SK-N-MC (cell line): ENCODE measurements at places on chromosomes 7 and 10.

GRCh38 chr7:151837285-151838042 lies 39.5 kb downstream of the PRKAG2 start:
- DNase-seq = no peak

- no peak for DNase-seq
These were observed 41.4 kb upstream of the AP5Z1 start for GRCh38 chr7:4733936-4734528.

- DNase-seq = no peak
These were observed 48.0 kb downstream of the NT5C2 start for GRCh38 chr10:103145046-103145445.

GRCh38 chr10:12130237-12130872 lies 878 bp downstream of the SEC61A2 start:
- DNase-seq = no peak

- no peak for DNase-seq
These were observed 33.5 kb downstream of the CARD11 start for GRCh38 chr7:3010161-3010560.

GRCh38 chr10:78626471-78626870 lies 442.3 kb upstream of the ZMIZ1 start:
- no peak for DNase-seq

DNA sequence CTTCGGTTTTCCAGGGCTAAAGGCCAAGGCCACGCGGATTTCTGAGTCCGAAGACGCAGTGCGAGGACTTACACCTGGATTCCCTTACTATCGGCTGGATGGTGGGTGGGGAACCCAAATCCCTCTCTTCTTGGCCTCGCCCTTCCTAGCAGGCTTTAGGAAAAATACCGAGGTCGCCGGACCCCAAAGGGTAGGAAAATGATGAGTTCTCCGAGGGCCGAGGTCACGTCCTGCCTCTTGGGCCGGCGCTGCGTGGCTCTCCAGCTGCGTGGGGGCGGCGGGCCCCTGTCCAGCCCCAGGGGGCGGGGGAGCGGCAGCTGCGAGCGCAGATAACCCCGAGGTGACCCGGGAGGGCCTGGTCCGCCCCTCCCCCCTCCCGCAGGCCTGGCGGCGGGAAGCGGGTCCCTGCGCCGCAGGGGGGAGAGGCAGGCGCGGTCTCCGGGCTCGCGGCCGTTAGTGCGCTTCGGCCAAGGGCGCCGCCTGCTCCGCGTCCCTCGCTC lies 805 bp upstream of the HMX3 start:
- DNase-seq = no peak

DNA sequence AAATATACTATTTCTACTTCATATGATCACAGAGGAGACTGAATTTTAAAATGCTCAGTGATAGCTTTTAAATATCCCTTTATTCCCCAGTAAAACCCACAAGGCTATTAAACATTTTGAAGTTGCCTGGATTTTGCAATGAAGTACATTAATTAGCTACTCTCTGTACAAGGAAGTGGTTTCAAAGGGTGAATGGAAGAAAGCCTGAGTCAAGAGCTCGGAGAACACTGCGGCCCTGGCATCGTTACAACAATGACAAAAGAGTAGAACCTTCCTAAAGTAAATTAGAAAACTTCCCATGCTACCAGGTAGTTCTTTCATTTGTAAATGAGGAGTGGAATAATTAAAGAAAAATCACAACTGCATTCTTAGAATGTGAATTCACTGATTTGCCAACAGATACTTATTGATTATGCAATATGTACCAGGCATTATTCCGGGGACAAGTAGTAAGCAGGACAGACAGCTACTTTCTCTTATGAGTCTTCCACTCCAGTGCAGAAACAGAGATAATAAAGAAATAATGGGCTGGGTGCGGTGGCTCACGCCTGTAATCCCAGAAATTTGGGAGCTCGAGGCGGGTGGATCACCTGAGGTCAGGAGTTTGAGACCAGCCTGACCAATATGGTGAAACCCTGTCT lies 63.0 kb downstream of the ZNF22 start:
- DNase-seq = no peak

DNA sequence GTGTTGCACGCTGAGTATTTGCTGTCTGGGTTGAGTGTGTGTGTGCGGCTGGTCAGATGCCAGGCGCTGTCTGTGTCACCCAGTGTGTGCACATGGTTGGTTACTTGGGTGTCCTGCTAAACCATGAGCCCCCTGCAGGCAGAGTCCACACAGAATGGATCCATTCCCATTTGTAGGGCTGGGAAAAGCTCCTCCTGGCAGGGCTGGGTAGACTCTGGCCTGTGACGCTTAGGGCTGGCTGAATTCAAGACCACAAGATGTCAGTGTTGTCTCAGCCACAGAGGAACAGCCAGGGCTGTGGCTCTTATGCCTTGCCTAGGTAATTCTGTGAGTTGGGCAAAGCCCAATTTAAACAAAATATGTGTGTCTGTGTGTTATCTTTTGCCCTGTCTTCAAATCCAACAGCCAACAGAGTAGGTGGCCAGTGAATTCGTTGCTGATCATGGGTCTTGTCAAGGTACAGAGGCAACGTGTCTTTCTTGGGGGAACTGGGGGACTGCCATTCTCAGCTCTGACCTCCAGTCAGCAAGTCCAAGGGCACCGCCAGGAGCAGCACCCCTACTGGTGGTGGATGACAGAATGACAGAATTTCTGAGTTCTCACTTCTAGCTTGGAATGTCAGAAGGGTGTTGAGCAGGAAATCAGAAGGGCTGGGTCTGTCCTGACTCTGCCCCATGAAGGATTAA lies 285.1 kb downstream of the CCSER2 start:
- no peak for DNase-seq

DNA sequence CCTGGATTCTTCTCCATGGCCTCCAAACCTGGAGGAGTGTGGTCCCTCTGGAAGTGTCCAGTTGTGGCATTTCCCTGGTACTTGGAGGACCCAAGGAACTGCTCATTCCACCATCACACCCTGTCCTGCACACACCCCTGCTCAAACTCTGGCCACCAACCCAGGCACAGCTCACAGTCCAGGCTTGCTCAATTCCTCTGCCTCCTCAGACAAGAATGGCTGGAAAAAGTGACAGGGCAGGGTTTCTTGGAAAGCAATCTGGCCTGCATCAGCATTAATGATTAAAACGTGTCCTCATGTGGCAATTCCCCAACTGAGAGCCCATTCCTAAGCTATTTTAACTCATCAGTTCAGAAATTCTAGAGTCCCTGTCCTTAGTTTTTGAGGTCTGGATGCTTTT lies 17.2 kb upstream of the TPST1 start:
- no peak for DNase-seq

- DNase-seq = no peak
These were observed 2.8 kb downstream of the EFCAB10 start for GRCh38 chr7:105578496-105578895.

DNA sequence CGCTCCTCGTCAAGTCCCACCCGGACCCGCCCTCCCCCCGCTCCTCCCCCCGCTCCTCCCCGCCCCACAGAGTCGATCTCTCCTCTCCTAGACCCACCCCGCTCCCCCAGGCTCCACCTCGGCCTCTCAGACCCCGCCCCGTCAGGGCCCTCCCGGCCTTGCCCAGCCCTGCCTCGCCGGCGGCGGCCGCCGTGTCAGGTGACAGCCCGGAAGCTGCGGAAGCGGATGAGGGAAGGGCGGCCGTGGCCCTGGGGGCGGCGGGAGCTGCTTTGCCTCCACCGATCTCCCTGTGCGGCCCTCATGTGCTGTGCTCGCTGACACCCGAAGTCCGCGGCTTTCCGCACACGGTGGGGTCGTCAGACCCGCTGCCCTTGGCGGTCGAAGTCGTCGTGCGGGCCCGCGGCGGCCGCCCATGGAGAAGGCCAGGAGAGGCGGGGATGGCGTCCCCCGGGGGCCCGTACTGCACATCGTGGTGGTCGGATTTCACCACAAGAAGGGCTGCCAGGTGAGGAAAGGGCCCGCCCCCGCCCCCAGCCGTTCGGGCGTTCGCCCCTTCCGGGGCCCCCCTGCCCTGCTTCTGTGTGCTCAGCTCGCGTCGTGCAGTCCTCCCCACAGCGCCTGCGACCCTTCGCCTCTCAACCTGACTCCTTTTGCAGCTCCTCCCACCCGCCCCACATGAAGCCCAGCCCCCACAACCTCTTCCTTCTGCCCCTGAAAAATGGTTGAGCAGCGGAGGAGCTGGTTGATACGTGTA lies at the start of gene AVL9:
Gene AVL9, plus strand, starts transcription at position 192 of the 754 bp plus-strand sequence. Its CDS starts 221 bp downstream, at position 413.
- no peak for DNase-seq

GRCh38 chr7:94509887-94510581 lies 425 bp downstream of the CASD1 start:
- no peak for DNase-seq
